ENCODE measurements at places on chromosomes 11 and 22. TPM values are rescaled to one million over a fixed set of nuclear protein-coding genes. Genes with fewer than 3 reads are reported as not detected.

DNA sequence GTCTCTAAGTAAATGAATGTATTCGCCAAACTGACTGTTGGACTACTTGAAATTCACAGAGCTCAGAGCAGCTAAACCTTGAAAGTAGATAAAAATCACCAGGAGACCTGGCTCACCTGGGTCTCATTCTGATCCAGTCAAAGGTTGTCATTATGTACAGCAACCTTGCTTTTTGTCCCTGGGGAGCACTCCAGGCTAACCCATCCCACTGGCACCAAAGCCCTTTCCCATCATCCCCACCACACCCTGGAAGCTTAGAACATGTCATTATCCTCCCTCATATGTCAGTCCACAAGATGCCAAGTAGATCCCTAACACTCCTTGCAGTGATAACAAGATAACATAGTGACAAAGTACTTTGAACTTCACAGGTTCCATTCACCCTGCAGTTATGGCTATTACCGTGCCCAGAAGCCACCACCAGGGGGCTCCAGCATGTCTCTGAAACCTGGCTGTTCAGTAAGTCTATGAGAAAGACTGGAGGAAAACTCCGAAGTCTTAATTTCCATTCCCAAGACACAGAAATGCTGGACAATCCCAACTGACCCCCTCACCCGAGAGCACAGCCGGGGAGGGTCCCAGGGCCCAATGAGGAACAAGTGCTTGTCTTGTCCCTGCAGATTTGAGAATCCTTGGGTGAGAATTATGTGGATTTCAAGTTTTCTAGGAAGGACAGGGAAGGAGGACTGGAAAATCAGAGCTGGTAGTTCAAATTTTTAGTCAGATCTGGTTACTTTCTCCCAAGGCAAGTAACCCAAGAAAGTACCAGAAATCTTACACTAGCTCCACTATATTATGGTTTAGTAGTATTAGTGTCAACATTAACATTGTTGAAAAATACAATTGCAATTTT, 43.0 kb upstream of the USP47 start:
- no peak overlapping the region for H3K27ac ChIP-seq
- peak; percentile 63 for DNase-seq
- no peaks in the 10 kb centered on the region for H3K4me1 ChIP-seq
- H3K36me3 ChIP-seq, result no peaks in the 10 kb centered on the region
- H3K4me3 ChIP-seq, result no peak overlapping the region

- DNase-seq, result no peak
- H3K36me3 ChIP-seq, result no peaks in the 10 kb centered on the region
- H3K4me1 ChIP-seq, result no peaks in the 10 kb centered on the region
- H3K27me3 ChIP-seq, result no peaks in the 10 kb centered on the region
- H3K27ac ChIP-seq, result no peak overlapping the region
- no peak overlapping the region for H3K4me3 ChIP-seq
Observed at GRCh38 chr11:62267576-62267975, 2.4 kb upstream of the SCGB2A2 start.

DNA sequence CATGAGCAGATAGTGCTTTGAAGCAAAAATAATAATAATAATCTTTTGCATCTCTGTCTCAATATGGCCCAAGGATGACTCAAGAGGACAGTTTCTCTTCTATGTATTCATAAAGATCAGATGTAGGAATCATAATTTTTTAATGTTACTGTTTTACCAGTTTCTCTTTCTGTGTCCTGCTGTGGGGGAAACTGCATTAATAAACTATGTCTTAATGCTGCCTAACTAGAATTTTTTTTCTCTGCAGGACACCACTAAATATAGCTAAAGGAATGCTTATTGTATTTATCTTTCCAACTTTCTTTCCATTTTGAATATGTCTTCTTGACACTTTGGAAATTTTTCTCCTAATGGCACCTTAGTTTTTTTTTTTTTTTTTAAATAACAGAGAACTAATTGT, 6.5 kb downstream of the FJX1 start:
- H3K4me1 ChIP-seq, result peaks cover 6% of the 10 kb centered on the region
- H3K36me3 ChIP-seq, result no peaks in the 10 kb centered on the region
- no peak for DNase-seq
- no peak overlapping the region for H3K4me3 ChIP-seq
- H3K27ac ChIP-seq, result no peak overlapping the region

DNA sequence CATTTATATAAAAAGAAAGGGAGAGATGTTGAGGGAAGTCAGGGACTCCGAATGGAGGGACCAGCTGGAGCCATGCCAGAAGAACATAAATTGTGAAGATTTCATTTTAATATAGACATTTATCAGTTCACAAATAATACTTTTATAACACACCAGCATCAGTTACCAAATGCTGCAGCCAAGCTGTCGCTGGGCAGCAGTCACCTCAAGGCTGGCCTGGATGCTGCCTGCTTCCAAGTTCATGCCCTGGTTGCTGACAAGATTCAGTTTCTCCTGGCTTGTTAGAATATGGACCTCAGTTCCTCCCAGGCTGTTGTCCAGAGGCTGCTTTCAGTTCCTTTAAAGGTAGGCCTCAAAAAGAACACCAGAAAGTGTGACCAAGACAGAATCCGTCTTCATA, 30.8 kb upstream of the ALDH3B2 start:
- no peaks in the 10 kb centered on the region for H3K36me3 ChIP-seq
- H3K27me3 ChIP-seq, result peaks cover 3% of the 10 kb centered on the region
- no peak overlapping the region for H3K4me3 ChIP-seq
- H3K4me1 ChIP-seq, result no peaks in the 10 kb centered on the region

DNA sequence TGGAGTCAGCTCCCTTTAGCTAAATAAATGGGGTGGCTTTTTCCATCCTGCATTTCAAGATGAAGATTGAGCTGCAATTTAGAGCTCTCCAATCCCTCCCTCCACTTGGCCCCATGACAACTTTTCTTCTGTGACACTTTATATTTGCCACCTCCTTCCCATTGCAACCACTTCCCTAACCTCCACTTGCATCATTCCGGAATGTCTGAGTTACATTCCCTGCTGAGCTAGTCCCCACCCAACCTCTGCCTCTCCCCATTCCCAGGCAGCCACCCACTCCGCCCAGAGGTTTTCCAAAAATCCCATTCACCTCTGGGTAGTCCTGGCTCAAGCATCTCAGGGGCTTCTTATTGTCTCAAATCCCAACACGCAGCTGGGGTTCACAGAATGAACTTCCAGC, 24.7 kb downstream of the PC start:
- H3K36me3 ChIP-seq, result no peaks in the 10 kb centered on the region
- H3K4me3 ChIP-seq, result no peak overlapping the region
- DNase-seq, result peak; percentile 42
- no peak overlapping the region for H3K27ac ChIP-seq
- no peaks in the 10 kb centered on the region for H3K27me3 ChIP-seq

- peaks cover 3% of the 10 kb centered on the region for H3K36me3 ChIP-seq
- H3K4me1 ChIP-seq, result peaks cover 29% of the 10 kb centered on the region
- H3K4me3 ChIP-seq, result no peak overlapping the region
- peak overlapping the region; percentile 94 for H3K27ac ChIP-seq
- H3K27me3 ChIP-seq, result no peaks in the 10 kb centered on the region
Observed at GRCh38 chr11:77073328-77074001, 6.7 kb downstream of the CAPN5 start.

- peaks cover 3% of the 10 kb centered on the region for H3K4me1 ChIP-seq
- H3K36me3 ChIP-seq, result no peaks in the 10 kb centered on the region
- H3K4me3 ChIP-seq, result no peak overlapping the region
- DNase-seq, result peak; percentile 57
- H3K27ac ChIP-seq, result peak overlapping the region; percentile 22
Observed at GRCh38 chr11:69588270-69588669, 52.7 kb upstream of the CCND1 start.

DNA sequence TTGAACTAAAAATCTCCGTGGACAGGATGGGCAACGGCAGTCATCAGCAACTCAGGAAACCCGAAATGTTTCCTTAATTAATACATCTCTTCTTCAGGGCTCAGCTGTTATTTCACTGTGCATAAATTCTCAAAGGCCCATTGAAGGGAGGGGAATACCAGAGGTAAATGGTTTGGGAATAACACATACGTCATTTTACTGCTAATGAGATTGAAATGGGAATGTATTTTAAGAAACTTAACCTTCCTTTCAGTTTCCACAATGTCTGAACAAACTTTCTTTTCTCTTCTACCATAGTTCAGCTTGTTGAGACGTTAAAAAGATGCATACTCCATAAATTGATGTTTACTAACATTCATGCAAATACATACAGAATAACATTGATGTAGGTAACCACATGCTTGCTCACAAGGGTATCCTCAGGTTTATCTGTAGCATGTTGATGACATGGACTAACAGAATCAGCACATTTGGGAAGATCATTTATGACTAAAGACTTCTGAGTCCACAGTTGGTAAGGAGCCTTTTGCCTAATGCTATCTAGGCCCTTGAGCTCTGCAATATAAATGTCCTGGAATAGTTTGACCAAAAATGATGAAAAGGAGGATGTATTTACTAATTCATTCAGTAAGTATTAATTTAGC, 7.7 kb upstream of the PRRG4 start:
- no peaks in the 10 kb centered on the region for H3K36me3 ChIP-seq
- no peaks in the 10 kb centered on the region for H3K4me1 ChIP-seq
- H3K4me3 ChIP-seq, result no peak overlapping the region
- no peak for DNase-seq
- H3K27ac ChIP-seq, result no peak overlapping the region

DNA sequence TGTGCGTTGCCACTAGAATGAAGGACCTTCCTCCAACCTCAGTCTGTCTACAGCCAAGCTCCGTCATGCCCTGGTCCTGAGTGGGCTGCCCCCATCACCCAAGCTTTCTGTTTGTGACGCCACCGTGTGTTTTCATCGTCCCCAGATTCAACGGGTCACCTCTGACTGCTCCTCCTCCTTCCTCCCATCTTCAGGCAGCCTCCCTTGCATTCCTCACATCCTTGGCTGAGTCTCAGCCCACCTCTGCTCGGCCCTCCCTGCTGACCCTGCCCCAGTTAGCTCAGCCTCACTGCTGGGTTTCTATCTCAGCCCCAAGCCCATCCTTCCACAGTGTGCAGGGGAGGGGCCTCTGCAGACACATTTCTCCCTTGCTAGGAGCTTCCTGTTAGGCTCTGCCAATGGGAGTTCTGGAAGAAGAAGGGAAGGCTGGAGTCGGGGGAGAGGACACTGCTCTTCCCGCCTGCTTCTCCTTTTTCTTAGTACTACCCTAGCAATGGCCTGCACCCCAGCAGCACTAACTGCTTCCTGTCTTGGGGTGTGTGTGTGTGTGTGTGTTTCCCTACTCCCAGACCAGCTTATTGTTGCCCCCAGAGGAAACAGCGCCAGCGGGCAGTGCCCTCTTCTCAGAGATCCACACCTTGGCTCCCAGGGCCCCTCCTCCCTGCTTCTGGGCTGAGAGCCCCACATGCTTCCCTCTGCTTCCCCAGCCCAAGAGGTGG, 5.2 kb downstream of the IFT27 start:
- H3K4me1 ChIP-seq, result no peaks in the 10 kb centered on the region
- H3K4me3 ChIP-seq, result no peak overlapping the region
- no peaks in the 10 kb centered on the region for H3K36me3 ChIP-seq

GRCh38 chr11:88697139-88697538, 359.6 kb upstream of the CTSC start:
- H3K4me3 ChIP-seq, result no peak overlapping the region
- no peak overlapping the region for H3K27ac ChIP-seq
- H3K27me3 ChIP-seq, result no peaks in the 10 kb centered on the region
- no peaks in the 10 kb centered on the region for H3K36me3 ChIP-seq
- no peaks in the 10 kb centered on the region for H3K4me1 ChIP-seq
- DNase-seq, result no peak

GRCh38 chr22:19079691-19080090, 42.5 kb downstream of the DGCR2 start:
- H3K27me3 ChIP-seq, result no peaks in the 10 kb centered on the region
- H3K36me3 ChIP-seq, result no peaks in the 10 kb centered on the region
- no peak overlapping the region for H3K4me3 ChIP-seq
- no peaks in the 10 kb centered on the region for H3K4me1 ChIP-seq
- DNase-seq, result no peak

DNA sequence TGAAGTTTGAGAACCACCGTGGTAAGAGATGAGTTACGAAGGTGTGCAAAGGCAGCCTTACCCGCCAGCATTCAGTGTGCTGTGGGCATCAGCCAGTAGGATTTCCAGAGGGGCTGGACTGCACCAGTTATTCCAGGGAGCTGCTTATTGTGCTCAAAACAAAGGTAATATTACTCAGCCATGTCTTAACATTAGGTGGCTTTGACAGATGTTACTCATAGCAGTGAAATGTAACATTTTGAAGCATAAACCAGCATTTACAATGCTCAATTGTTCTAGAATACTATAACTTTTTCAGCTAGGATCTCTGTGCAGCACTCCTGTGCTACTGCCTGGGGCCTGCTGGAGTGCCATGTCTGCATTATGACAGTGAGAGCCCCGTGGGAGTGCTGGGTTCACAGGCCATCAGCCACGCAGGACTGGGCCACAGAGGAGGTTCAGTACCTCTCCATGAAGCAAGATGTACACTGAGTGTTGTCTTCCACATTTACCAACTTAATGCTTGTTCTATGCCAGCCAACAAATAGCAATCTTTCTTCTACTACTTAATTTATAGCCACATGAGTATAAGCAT, 238.1 kb downstream of the CADM1 start:
- no peaks in the 10 kb centered on the region for H3K27me3 ChIP-seq
- H3K27ac ChIP-seq, result no peak overlapping the region
- DNase-seq, result no peak
- H3K4me3 ChIP-seq, result no peak overlapping the region

Gene KIAA1671
- 1.3 TPM for total RNA-seq

Measured in fibroblast of lung (primary cell).